Stimulated activated CD4-positive, alpha-beta T cell treated with anti-CD3 and anti-CD28 coated beads, Interleukin-12 subunit alpha, Interleukin-12 subunit beta, amount 100 ng/mL, for 24 hours (primary cell): ENCODE measurements at places on chromosomes 1 and 21.

DNA sequence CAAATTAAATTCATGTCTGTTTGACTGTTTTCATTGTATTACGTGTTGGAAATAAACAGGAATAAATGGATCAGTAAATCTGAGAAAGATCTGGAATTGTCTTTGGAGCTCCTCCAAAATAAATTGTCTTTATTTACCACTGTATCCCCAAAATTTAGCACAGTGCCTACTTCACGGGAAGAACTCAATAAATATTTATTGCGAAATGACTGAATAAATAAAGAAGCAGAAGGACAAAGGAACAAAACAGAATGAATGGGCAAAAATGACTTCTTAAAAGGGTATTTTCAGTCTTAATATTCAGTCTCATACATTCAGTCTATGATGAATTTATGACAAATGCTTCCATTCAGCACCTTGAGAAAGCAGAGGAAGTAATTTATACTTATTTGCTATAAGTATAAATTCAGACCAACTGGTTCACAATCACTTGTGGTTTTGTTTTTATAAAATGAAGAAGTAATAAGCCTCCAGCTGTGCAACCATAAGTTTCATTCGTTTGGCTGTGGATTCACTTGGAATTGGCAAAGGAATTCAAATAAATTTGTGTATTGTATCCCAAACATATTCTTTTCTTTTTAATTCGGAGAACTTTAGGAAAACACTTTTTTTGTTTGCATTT is 19.2 kb upstream of the PRKAA2 start:
- DNase-seq, result no peak

DNA sequence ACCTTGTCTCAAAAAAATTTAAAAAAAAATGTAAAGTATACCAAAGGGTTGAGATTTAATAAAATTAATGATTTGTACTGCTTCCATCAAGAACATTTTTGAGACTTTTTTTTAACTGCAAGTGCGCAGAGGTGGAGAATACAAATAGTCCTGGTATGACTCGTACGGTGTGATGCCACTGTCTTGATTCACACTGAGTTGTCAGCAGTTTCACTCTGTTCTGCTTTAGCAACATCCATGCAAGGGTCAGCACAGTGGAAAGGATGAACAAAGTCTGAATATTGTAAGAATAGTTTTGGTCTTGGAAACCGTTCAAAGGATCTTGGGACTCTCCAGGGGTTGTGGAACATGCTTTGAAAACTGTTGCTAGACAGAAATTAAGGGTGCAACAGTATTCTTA is 40.2 kb downstream of the EXO1 start:
- no peak for DNase-seq

DNA sequence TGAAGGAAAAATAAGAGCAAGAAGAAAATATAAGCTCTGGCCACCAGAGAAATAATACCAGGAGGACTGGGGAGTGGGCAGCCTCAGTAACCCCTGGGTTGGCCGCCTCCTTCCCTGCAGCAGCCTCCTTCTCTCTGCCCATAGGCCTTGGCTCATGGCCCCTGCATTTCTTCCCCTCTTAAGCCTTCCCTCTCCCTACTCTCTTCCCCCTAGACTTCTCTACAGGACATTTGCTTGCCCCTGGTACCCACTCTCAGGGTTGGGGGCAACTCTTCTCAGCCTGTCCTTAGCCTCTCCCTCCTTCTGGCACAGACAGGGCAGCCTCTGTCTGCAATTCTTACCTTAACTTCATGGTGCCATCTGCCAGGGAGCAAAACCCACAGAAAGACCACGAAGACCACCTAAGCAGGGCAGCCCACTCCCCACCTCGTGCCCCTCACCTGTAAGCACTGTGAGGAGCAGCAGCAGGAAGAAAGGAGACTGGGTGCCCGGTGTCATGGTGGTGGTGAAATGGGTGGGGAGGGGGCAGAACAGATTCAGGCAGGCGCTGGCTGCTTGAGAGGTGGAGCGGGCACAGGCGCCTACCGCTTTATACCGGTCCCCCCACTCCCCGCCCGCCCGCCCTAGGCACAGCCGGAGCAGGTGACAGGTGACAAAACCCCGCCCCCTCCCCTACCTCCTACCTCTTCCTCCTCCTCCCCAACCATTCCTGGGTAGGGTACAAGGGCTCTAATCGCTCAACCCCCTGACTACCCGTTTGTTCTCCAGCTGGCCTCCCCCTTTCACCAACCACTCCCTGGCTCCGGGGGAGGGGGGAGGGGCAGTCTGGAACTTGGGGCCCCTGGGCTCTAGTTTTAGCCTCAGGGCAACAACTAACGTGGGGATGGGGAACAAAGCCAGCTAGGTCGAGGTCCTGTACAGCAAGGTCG is 15.1 kb downstream of the THBS3 start:
- DNase-seq, result no peak

DNA sequence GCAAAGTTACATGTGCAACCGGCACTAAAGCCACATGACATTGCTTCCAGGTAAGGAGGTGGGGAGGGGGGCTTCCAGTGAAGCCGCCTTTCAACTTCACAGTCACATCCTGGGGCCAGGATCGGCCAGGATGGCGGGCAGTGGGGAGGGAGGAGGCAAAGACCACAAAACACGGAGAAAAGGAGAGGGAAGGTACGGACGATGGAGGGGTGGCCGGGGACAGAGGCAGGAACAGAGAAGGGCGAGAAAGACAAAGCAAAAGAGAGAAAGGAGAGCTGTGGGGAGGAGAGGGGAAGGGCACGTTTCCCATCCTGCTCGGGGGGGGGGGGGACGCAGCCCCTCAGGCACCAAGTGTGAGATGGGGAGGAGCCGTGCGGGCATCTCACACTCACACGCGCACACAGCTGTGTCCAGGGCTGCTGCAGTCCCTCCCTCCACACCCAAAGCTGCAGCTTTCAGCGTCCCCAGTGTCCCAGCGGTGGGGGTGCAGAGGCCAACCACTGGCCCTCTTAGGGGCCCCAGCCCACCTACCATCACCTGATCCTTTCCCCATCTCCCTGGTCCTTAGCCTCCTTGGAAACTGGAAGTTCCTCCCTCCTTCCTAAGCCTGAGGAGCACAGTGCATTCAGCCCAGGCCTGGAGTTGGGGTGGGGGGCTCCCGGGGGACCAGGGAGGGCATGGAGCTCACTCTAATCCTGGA is 2.4 kb downstream of the SH2D5 start:
- no peak for DNase-seq

DNA sequence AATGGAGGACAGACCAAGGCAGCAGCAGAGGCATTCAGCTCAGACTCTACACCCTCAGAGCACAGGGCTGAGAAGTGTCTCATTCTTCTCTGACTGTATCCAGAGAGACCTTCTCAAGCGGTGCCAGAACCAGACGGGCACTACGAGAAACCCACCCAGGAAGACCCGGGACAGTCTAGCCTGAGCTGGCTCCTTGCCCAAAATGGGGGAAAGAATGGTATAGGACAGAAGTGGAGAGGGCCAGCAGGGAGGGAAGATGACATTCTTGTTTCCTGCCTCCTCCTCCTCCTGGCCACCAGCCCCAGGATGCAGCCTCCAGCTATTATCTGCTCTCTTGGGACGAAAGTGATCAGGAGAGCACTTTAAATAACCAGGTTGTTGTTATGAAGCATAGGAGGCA is 22.6 kb upstream of the PRELP start:
- no peak for DNase-seq

DNA sequence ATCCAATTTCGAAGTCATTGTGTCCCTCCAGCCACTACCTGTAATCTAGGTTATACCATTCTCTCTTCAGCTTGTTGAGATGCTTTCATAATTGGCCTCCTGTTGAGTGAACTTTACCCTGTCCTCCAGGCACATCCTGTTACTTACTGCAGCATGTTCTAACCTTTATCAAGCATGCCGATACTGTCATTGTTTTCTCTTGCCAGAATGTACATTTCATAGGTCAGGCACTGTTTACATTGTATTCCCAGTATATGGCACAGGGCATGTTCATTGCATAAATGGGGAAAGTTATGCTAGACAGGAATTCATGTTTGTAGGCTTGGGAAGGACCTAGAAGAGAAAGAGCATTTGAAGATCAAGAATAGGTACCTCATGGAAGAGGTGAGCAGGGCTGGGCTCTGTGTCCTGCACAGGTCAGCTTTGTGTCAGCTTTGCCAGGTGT is 10.2 kb downstream of the CXADR start:
- no peak for DNase-seq

- no peak for DNase-seq
These were observed 19.4 kb downstream of the ZBTB40 start for GRCh38 chr1:22471078-22471477.

GRCh38 chr1:152112101-152112884 is 3.0 kb downstream of the TCHH start:
- no peak for DNase-seq

DNA sequence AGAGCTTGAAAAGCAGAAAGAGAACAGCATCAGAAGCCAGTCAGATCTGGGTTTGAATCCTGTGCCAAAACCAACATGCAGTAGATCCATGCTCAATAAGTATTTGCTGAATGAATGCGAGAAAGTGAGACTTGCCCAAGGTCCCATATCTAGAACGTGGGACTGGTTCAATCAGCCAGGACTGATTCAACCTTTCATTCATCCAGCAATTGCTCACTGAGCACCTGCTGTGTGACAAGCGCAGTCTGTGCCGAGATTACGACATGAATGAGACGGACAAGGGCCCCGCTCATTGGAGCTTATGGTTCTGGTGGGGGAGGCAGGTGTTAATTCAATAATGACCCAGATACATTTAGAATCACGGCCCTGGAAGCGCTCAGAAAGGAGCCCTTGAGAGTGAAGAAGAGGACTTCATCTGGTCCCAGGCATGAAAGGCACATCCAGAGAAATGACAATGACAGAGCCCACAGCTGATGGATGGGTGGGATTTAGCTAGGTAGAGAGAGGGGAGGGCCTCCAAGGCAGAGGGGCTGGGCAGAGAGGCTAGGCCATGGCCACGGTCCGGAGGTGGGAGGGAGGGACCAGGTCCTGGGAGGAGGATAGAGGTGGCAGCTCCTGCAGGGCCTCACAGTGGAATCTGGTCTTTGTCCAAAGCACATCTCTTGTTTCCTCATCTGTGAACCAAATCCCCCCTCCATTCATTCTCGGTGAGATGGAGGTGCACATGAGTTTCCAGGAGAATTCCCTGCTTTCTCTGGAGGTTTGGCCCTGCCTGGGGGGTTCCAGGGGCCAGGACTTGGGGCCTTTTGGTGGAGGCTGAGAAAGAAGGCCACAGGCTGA is 4.2 kb upstream of the FAM131C start:
- DNase-seq, result no peak

GRCh38 chr1:9350013-9350908 is 57.6 kb downstream of the SPSB1 start:
- DNase-seq, result no peak

DNA sequence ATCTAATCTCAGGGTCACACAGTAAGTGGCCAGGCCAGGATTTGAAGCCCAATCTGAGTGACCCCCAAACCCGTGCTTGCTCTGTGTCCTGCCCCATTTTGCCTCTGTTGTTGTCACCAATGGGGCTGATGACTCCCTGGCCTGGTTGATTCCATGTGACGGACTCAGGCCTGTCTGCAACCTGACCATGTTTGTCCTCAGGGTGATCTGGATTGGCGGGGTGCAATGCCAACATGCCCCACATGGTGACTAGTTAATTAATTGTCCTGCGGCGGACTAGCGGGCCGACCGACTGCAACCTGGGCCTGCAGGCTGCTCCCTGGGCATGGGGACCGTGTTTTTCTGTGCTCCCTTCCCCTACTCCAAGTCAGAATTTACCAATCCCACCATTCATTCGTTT is 256.3 kb downstream of the MATN1 start:
- DNase-seq, result no peak

DNA sequence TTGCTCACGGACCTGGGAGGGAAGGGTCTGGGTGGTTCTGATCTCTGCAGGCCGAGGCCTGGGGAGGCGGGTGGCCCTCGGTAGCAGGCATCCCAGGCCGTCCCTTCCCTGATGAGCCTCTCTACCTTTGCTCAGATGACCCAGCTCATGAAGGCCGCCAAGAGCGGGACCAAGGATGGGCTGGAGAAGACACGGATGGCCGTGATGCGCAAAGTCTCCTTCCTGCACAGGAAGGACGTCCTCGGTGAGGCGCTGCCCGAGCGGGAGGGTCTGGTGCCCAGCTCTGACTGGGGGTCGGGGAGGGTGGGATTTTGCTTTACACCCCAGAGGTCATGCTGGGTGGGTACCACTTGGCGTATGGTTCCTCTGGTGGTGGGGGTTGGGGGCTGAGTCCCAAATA is 76.5 kb downstream of the ARHGEF10L start:
- no peak for DNase-seq

GRCh38 chr1:45629035-45629434 is 5.2 kb upstream of the CCDC17 start:
- no peak for DNase-seq

DNA sequence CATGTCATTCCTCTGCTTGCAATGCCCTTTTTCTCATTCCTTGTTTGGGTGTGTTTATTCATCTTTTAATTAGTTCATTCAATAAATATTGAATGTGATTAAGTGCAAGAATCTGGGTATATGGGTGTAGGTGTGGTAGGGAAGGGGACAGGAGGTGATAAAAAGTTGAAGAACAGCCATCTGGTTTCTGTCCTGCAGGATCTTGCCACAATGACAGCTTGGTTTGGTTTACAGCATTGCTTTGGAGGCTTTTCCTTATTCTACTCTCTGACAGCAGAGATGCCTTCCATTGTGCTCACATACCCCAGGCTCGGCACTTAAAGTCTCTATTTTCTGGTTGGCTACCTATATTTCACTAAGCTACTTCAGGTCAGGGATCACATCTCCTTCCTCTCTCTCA is 3.0 kb upstream of the REG4 start:
- no peak for DNase-seq

- no peak for DNase-seq
These were observed 73.7 kb upstream of the NRIP1 start for GRCh38 chr21:15138490-15138889.

DNA sequence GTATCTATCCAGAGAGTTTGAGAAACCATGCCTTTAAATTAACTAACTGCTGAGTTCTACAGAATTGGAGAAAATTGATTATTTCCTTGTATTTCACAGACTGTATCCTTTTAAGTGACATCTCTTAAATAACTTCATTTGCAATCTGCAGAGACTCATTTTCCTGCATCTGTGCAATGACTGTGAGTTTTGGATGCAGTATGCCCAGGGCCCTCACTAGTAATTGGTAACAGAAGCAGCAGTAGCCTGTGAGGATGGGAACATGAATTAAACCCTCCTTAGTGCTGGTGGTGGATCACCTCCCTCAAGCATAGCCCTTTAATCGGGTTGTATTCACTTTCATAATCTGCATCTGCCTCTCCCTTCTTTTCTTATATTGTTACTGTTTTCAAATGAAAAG is 21.7 kb upstream of the SH3D21 start:
- DNase-seq, result no peak

- no peak for DNase-seq
These were observed 3.2 kb downstream of the BTF3L4 start for GRCh38 chr1:52059321-52059720.

- DNase-seq, result no peak
These were observed 175.1 kb downstream of the BACH1 start for GRCh38 chr21:29473808-29474207.

- DNase-seq, result no peak
These were observed 60.4 kb downstream of the IL23R start for GRCh38 chr1:67226688-67227087.

GRCh38 chr1:47201179-47201578 is 11.3 kb upstream of the PDZK1IP1 start:
- no peak for DNase-seq
